Psoas muscle (tissue), 8 donors: ENCODE measurements at places on chromosomes 11 and 22. TPM values are rescaled to one million over a fixed set of nuclear protein-coding genes. Genes with fewer than 3 reads are reported as not detected.
A peak's percentile ranks its signal among the peaks of the same experiment; 100 is the strongest.

Gene KRTAP5-8
- total RNA-seq: not detected

Gene APLNR
- total RNA-seq: 4.5 TPM

Gene MEI1
- total RNA-seq: 0.23 TPM

DNA sequence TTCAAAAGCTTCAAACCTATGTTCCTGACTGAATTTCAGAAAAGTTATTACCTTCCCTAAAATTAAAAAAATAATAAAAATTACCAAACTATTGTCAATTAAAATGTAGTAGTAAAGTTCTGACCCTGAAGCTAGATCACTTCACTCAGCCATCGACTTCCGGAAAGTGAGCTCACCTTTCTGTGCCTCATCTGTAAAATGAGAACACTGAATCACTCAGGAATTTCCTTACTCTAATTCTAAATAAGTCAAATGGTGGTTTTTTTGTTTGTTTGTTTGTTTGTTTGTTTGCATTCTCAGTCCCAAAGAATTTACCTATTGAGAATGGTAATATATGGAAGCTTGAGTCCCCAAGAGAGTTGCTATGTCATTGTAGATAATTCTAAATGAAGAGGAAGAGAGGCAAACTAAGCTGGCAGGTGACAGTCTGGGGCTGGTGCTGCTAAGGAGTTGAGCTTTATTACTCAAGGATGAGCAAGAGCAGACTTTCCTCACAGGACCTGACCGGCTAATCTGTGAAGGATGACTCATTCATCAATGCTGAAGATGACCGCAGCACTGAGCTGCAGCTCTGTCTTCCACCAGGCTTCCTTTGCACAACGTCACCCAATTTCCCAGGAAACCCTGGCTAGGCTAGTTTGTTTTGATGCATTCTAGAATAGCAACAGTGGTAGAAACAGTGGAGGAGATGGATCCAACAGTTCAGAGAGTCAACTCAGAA, 248.8 kb downstream of the RAB38 start:
- no peak for DNase-seq
- no peaks in the 10 kb centered on the region for H3K27me3 ChIP-seq
- H3K4me3 ChIP-seq: no peak overlapping the region
- no peak overlapping the region for H3K27ac ChIP-seq

DNA sequence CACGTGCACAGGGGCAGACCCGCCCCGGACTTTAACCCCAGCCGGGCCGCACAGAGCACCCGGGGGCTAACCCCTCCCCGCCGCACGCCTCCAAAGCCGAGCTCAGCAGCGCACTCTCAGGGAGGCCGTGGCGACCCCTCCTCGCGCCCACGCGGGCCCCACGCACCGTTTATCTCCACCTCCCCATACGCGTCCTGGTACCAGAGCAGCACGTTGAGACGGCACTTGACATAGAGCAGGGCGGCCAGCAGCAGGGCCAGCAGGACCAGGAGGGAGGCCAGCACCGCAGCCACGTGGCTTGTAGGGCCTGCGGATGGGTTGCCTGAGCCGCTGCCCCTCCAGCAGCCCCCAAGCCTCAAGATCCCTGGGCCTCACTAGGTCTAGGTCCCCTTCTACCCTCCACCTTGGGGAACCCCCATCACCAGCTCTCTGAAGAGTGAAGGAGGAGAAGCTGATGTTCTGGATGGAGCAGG, 7.1 kb downstream of the SIGIRR start:
- H3K4me3 ChIP-seq: peak overlapping the region; percentile 74
- no peaks in the 10 kb centered on the region for H3K36me3 ChIP-seq
- peaks cover 8% of the 10 kb centered on the region for H3K4me1 ChIP-seq
- no peak overlapping the region for H3K27ac ChIP-seq

DNA sequence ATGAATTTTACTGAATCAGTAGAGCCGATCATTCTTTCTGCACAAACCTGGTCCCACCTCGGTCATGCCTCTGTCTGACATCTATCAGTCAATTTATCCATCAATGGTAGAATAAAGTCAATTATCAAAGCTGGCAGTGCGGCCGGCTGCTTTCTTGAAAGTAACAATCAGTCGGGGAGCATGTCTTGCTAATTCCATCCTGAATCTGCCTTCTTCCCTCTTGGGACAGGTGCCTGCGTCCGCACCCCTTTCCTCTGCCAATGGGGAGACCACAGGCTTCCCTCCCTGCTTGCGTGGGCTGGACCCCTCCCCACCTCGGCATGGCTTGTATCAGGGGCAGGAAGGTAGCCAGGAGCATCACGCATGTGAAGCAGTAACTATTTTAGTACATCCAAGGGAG, 962.9 kb downstream of the BRD1 start:
- no peaks in the 10 kb centered on the region for H3K4me1 ChIP-seq
- no peak overlapping the region for H3K4me3 ChIP-seq
- H3K36me3 ChIP-seq: no peaks in the 10 kb centered on the region
- no peaks in the 10 kb centered on the region for H3K27me3 ChIP-seq
- DNase-seq: no peak

- H3K27me3 ChIP-seq: no peaks in the 10 kb centered on the region
- peaks cover 14% of the 10 kb centered on the region for H3K4me1 ChIP-seq
- DNase-seq: no peak
- no peak overlapping the region for H3K27ac ChIP-seq
- peak overlapping the region; percentile 91 for H3K4me3 ChIP-seq
These were observed 1.0 kb downstream of the SFI1 start for GRCh38 chr22:31497148-31497938.

GRCh38 chr22:32696089-32696488, 105.4 kb upstream of the TIMP3 start:
- H3K4me3 ChIP-seq: no peak overlapping the region
- H3K27ac ChIP-seq: no peak overlapping the region
- H3K27me3 ChIP-seq: no peaks in the 10 kb centered on the region
- H3K36me3 ChIP-seq: no peaks in the 10 kb centered on the region
- H3K4me1 ChIP-seq: no peaks in the 10 kb centered on the region

DNA sequence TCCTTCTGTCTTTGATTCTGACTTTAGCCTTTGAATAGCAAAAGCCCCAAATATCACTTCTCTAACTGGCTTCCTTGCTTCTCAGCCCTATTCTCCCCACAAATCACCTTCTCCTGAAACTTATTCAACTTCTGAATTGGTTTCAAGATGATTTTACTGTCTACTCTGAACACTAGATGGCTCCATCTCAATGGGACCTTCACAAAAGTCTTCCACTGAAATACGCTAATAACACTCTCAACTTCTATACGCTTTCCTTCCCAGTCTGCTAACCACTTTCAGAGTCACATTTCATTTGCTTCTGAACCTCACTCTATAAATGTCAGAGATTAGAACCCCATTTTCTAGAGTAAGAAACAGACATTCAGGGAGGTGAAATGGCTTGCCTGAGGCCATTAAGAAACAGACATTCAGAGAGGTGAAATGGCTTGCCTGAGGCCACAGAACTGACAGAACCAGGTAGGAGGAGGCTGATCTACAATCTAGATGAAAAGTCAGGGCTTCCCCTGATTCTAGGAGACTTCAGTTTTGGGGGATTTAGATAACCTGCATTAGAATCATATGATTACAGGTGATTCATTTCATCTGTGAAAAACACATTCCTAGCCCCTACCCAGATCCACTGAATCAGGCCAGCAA, 20.6 kb downstream of the MORC2 start:
- peaks cover 10% of the 10 kb centered on the region for H3K36me3 ChIP-seq
- no peak for DNase-seq
- H3K27me3 ChIP-seq: no peaks in the 10 kb centered on the region
- no peak overlapping the region for H3K4me3 ChIP-seq
- H3K27ac ChIP-seq: no peak overlapping the region
- H3K4me1 ChIP-seq: peaks cover 8% of the 10 kb centered on the region

DNA sequence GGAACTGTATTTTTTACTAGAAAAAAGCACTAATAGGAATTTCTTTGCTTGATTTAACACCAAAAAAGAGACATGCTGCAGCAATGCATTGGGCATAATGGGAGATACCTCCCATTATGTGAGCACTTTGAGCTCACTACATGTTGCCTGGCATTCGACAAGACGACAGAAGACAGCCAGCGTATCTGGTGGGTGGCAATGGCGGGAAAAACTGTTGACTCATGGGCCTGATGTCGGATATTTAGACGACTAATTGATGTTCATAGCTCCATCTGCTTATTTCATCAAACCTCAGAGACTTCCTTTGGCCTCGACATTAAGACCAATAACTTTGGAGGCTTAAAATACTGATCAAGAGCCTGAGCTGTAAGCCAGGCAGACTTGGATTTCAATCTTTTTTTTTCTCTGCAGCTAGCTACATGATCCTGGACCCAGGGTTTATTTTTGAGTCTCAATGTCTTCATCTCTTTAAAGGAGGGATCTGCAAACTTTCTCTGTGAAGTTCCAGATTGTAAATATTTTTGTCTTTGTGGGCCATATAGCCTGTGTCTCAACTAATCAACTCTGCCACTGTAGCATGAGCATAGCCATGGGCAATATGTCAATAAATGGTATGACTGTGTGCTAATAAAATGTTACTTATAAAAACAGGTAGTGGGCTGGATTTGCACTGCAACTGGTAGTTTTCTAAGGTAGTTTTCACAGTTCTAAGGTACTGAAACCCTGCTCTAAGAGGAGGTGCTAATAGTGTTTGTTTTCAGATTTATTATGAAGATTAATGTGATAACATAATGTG, 375.1 kb downstream of the METTL15 start:
- H3K27ac ChIP-seq: no peak overlapping the region
- DNase-seq: no peak
- no peak overlapping the region for H3K4me3 ChIP-seq
- H3K4me1 ChIP-seq: no peaks in the 10 kb centered on the region
